Activated T-helper 1 cell treated with anti-CD3 and anti-CD28 coated beads, Interleukin-12 subunit alpha, Interleukin-12 subunit beta, Interleukin-2, Interleukin-4 antibody, amounts not matched to agents 30 ng/mL and 10 ng/mL and 1 ng/mL, durations not matched to agents 14 hours and 24 hours and 36 hours (primary cell): ENCODE measurements at places on chromosomes 3 and 15. TPM values are rescaled to one million over a fixed set of nuclear protein-coding genes. Genes with fewer than 3 reads are reported as not detected.

SOX14 gene
- total RNA-seq: not detected in 2 replicates

P3H2 gene
- total RNA-seq: not detected in 2 replicates

OPA1 gene
- 78.1 and 91.2 TPM in 2 replicates for total RNA-seq

VWA5B2 gene
- total RNA-seq: not detected in 2 replicates

MORC1 gene
- total RNA-seq: not detected in 2 replicates

TNFSF10 gene
- total RNA-seq: 119 and 123 TPM in 2 replicates

PDZRN3 gene
- not detected in 2 replicates for total RNA-seq

LDHAL6B gene
- total RNA-seq: not detected in 2 replicates

PLXNB1 gene
- total RNA-seq: 5.7 and 7.0 TPM in 2 replicates

DUOXA2 gene
- not detected in 2 replicates for total RNA-seq

ACTC1 gene
- total RNA-seq: not detected in 2 replicates

OIP5 gene
- 15.6 and 17.6 TPM in 2 replicates for total RNA-seq

NANOGP8 gene
- total RNA-seq: not detected in 2 replicates

KIF15 gene
- total RNA-seq: 23.2 and 25.5 TPM in 2 replicates

TUSC7 gene
- total RNA-seq: not detected in 2 replicates

MOBP gene
- total RNA-seq: not detected in 2 replicates

LOXL1 gene
- total RNA-seq: 0.34 and 1.3 TPM in 2 replicates

MCTP2 gene
- total RNA-seq: 93.2 and 96.0 TPM in 2 replicates

MRPL47 gene
- total RNA-seq: 65.1 and 65.5 TPM in 2 replicates

CIDEC gene
- not detected in 2 replicates for total RNA-seq

RHCG gene
- not detected in 2 replicates for total RNA-seq

SLC22A14 gene
- not detected in 2 replicates for total RNA-seq

BCL2A1 gene
- total RNA-seq: 91.8 and 95.0 TPM in 2 replicates
